ENCODE measurements at places on chromosomes 7 and 10. TPM values are rescaled to one million over a fixed set of nuclear protein-coding genes. Genes with fewer than 3 reads are reported as not detected.

- DNase-seq = peak; percentile 91
Observed at GRCh38 chr10:104029521-104029860, 56.2 kb downstream of the COL17A1 start.

DNA sequence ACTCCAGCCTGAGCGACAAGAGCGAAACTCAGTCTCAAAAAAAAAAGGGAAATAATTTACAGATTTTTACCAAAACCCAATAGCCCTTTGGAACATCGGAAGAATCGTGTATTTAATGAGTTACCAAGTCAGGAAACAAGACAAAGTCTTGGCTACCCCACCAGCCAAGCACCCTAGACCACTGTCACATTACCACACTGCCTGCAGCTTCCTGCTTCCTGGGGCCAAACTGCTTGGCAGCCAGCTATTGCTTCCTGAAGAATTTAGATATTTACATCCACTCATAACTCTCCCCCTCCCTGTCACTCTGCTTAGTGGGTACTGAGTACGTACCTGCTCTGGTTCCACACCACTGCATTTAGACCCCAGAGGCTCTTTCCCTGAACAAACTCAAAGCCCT is 14.1 kb upstream of the TNPO3 start:
- no peak for DNase-seq

DNA sequence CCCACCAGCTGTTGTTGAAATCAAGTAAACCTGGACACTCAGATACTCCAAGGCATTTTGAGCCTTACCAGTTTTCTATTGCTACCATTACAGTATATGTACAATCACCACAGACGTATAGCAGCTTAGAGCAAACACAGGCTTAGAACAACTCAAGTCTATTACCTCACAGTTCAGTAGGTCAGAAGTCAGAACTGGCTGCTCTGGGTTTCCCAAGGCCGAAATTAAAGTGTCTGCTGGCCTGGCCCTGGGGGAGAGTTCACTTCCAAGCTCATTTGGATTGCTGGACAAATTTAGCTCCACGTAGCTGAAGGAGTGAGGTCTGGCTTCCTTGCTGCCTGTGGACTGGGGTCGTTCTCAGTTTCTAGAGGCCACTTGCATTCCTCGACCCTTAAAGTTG is 260.1 kb upstream of the LRRN3 start:
- no peak for DNase-seq

- peak; percentile 43 for DNase-seq
Observed at GRCh38 chr7:158102897-158103296, 484.7 kb downstream of the PTPRN2 start.

DNA sequence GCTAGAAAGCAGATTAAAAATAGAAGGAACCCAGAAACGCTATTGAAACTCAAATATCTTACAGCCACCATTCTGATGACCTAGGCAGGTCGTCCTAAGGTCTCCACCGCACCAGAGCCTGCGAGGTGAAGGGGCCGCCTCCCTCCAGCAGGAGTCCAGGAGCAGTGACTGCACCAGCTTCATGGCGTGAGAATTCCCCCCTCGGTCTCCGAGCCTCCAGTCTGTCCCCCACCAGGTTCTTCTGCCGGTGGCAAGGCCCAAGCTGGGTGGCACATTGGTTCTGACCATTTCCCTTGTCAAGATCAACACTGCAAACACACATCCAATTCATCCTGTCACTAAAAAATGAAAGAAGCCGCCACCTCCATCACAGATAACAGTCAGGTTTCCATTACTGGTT is 98.7 kb downstream of the DIP2C start:
- DNase-seq = no peak

DNA sequence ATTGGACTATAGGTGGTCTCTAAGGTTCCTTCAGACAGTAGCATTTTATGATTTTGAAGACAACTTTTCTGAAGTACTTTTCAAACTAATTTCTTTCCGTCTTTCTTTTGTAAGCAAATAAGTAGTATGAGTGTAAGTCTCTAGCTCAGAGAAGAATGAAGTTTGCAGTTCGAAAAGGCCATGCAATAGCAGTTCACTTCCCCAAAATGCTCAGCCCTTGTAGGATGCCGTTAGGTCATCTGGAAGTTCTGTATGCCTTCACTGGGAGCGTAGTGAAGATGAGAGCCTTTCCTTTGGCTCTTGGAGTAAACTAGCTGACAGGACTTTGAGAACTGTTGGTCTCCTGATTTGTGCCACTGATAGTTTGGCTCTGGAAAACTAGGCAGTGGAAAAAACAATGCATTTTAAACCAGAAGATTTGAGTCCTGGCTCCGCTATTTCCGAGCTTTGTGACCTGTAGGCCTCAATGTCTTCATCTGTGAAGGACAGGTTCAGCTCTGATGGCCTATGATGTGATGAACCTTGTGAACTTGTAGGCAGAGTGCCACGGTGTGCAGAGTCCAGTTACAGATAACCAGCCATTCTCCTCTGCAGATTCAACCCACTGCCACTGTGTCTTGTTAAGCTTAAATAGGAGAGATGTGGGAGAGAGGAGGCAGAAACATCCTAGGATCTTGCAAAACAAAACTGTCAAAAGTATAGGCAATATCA is 18.8 kb downstream of the SGPL1 start:
- DNase-seq = no peak

DNA sequence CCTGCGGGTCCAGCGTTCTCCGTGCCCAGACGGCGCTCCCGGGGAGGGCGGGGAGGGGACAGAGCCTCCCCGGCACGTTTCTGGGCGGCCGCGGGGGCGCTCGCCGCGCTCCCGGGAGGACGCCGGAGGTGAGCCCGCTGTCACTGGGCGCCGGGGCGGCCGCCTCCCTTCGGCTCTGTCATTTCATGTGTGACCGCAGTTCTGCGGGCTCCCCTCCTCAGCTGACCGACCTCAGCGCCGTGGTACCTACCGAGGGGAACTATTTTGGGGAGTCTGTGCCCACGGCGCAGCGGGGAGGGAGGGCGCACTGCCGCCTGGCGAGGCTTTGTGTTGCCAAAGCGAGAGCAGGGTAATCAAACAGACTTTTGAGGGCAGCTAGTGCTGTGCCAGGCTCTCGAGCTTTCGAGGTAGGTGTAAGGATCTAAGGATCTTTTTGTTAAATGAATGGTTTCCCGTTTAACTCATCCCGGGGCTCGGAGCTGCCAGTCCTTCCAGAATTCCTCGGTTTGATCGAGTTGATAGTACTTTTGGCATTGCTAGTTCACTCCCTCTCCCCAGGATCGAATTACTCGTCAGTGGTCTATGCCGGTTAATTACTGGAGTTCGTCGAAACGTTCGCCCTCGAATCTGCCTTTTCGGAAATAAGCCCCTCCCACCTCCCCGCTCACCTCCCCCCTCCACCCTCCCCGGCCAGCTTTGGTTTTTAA is 1.9 kb downstream of the ARID5B start:
- no peak for DNase-seq

DNA sequence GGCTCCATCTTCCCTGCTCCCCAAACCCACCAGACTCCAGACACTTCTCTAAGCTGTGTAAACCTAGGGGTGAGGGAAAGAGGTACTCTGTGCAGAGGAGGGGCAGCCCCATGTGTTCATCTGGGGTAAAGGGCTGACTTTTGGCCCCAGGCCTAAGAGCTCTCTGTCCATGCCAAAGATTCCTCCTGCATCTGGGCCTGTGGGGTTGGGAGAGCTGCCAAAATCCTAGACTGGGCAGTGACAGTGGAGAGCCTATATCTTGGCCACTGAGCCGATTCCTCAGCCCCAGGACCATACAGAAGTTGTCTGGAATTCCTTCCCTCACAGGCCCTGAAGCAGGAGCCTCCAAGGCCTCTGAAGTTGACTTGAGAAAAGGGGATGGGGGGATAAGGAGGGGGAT is 25.3 kb upstream of the LEP start:
- no peak for DNase-seq

- no peak for DNase-seq
Observed at GRCh38 chr7:23298141-23298881, 828 bp upstream of the MALSU1 start.

DNA sequence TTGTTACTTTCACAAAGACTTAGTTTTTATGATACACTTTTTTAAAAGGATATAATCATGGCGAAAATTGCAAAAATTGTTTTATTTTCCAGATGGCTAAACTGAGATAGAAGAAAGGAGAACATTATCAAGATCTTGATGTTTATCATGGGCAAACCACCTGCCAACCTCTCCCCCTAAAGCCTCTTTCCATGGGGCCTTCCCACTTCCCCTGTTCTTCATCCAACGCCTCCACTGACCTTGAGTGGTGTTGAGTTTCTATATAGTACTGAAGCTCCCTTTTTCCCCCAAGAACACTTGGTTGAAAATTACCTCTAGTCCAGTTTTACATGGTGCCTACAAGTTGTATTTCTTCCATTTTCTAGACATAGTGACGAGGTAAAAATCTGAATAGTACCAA is 5.0 kb downstream of the CREB3L2 start:
- DNase-seq = no peak

- no peak for DNase-seq
Observed at GRCh38 chr7:151902311-151902710, 25.4 kb upstream of the PRKAG2 start.

DNA sequence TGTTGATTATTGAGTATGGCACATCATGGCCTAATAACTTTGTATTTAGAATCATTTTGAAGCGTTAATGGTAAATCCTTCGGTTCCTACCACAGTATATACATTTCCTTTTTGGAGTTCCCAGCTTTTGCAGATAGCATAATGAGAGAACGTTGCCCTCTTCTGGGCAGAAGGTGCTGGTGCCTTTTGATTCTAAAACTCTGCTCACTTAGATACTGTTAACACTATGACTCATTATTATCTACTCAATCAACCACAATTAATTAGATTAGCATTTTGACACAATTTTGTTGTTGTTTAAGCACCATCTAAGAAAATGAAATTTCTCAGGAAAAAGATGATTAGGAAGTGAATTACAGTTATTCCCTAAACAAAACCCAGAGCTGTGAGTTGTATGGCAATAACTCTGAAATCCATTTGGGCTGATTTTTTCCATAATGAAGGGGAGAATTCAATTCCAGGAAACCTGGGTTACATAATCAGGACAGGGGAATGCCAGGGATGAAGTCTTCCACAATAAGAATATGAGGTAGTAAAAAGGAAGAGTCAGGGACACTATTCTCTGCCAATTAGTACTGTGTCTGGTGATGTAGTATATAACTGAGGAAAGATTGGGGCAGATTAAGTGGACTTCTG is 11.5 kb upstream of the DLD start:
- DNase-seq = no peak

DNA sequence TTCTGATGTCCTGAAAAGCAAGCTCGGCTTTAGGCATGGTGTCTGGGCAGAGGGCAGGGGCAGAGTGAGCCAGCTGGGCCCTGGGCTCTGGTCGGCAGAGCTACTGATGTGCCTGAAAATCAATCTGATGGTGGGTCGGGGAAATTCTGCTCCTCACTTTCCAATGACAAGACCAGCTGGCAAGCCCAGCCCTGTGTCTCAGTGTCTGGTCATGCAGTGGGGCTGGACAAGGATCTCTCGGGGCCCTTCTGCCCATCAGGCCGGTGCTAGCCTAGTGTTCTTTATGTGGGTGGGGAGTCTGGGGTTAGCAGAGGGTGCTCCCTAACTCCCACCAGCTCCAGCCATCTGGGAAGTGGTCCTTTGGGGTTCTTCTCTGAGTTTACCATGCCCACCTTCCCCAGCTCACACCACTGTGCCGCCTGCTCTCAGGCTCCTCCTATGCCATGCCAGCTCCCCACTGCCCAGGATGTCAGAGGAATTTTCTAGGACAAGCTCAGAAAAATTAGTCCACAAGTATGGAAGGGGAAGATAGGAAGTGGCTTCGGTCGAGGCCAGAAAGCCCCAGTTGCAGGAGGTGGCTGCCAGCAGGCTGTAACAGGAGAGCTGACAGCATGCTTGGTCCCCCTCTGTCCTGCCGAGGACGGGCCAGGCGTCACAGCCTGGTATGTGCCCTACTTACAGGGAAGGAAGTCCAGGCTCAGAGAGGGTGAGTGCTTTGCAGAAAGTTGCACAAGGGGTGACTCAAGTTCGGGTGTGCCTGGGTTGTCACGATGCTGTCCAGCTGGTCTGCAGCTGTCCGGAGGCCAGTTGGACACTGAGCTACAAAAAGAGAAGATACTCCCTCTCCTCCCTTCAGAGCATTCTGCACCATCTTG is 135.2 kb downstream of the ADCY1 start:
- peak; percentile 85 for DNase-seq

PLPP4 gene
- not detected for total RNA-seq

UCN3 gene
- not detected for total RNA-seq

ZNF680 gene
- 9.6 TPM for total RNA-seq

Measured in right atrium auricular region (tissue), 2 donors.